ENCODE measurements at places on chromosomes 12 and 14.

DNA sequence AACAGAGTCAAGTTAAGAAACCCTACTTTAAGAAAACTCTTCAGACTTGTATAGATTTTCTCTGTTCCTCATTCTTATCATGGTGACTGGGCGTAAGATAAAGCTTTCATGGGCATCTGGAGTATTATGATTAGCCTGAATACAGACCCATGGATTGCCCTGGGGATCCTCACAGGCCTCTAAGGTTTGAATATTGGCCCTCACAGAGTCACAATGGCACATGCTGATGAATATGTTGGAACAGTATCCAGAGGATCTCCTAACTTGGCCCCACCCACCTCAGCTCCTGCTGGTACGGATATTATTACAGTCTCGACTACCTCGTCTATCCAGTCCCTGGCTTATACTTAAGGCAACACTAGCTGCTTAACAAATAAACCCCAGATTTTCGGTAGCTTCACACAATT, 8.1 kb downstream of the OSBPL8 start:
- H3K4me1 ChIP-seq: no peaks in the 10 kb centered on the region
- H3K36me3 ChIP-seq: no peaks in the 10 kb centered on the region
- no peak overlapping the region for H3K27ac ChIP-seq
- DNase-seq: no peak
- H3K27me3 ChIP-seq: no peaks in the 10 kb centered on the region

DNA sequence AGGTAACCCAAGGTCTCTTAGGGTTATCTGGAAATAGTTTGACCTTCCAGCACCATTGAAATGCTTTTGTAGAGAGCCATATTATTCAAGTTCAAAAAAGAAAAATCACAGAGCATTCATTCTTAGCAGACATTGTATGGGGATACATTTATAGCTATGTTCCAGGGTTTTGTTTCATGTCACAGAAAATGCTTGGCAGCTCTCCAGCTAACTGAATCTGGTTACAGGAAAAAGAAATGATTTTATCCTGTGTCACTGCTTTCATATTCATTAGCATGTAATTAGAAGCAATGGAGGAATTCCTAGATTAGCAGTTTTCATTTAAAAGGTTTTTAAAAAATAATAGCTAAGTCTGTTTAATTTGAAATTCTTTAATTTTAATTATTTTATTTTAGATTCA, 78.9 kb downstream of the SNAPC1 start:
- DNase-seq: no peak
- no peaks in the 10 kb centered on the region for H3K36me3 ChIP-seq
- no peak overlapping the region for H3K4me3 ChIP-seq
- H3K27me3 ChIP-seq: no peaks in the 10 kb centered on the region

GRCh38 chr14:37246427-37246829, 48.7 kb downstream of the MIPOL1 start:
- peaks cover 7% of the 10 kb centered on the region for H3K36me3 ChIP-seq
- H3K27ac ChIP-seq: no peak overlapping the region
- H3K4me3 ChIP-seq: no peak overlapping the region

DNA sequence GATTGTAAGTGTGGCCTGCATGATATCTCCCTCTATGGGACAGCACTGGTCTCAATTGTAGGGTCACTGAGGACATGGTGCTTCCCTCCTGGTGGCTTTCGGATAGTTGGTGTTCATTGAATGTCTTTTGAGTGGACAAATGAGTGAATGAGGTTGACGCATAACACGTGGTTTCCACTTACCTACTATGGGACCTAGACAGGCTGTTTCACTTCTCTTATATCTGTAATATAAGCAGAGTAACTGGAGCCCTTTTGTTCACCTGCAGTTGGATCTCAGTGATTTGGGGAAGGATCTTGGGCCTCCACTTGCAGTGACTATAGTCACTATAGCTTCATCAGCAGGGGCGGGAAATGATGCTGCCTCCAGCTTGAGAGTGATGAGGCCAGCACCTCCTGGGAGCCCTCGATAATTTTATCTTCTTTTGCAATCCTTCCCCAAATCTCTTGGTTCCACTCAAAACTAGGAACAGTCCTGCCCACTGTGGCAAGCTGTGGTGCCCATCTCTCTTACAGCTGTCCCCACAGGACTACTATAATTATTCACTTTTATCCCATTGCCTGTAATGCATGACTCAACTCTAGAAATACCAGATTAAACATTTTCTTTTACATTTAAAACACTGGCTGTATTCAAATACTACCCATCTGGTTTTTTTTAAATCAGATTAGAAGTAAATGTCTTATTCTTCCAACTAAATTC, 242.9 kb downstream of the CHST11 start:
- no peaks in the 10 kb centered on the region for H3K36me3 ChIP-seq
- H3K27ac ChIP-seq: no peak overlapping the region
- H3K4me3 ChIP-seq: no peak overlapping the region
- H3K4me1 ChIP-seq: peaks cover 8% of the 10 kb centered on the region
- no peak for DNase-seq

DNA sequence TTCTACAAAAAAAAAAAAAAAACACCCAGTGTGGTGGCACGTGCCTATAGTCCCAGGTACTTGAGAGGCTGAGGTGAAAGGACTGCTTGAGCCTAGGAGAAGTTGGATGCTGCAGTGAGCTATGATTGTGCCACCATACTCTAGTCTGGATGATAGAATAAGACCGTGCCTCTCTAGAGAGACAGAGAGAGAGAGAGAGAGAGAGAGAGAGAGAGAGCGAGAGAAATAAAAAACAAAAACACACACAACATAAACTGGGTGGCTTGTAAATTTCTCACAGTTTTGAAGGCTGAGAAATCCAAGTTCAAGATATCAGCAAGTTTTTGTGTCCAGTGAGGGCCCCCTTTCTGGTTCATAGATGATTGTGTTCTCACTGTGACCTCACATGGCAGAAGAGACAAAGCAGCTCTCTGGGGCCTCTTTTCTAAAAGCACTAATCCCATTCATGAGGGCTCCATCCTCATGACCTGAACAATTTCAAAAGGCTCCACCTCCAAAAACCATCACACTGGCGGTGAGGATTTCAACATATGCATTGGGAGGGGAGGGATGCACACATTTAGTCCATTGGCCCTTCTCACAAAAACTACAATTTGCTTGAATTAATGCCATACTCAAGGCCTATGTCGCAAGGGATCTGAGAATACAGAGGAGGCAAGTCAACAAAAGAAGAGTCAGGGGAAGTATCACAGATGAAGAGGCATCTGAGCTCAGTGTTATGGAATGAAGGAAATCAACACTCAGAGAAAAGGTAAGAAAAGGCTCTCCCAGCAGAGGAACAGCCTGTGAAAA, 94.9 kb downstream of the PPM1H start:
- H3K4me3 ChIP-seq: no peak overlapping the region
- peaks cover 6% of the 10 kb centered on the region for H3K4me1 ChIP-seq
- no peak for DNase-seq
- no peak overlapping the region for H3K27ac ChIP-seq
- no peaks in the 10 kb centered on the region for H3K36me3 ChIP-seq

GRCh38 chr14:49918706-49919105, 25.8 kb downstream of the ARF6 start:
- no peaks in the 10 kb centered on the region for H3K4me1 ChIP-seq
- H3K4me3 ChIP-seq: no peak overlapping the region
- no peak for DNase-seq
- H3K27me3 ChIP-seq: no peaks in the 10 kb centered on the region
